Umbilical cord (tissue), 2 donors: ENCODE measurements at places on chromosomes 3 and 15. TPM values are rescaled to one million over a fixed set of nuclear protein-coding genes. Genes with fewer than 3 reads are reported as not detected.

Gene ABHD5
- 25.5 TPM for total RNA-seq

Gene DNAH12
- 0.48 TPM for total RNA-seq

Gene COPB2
- 115 TPM for total RNA-seq

Gene PLA2G4D
- 0.48 TPM for total RNA-seq

Gene MIX23
- 6.5 TPM for total RNA-seq

Gene PLOD2
- total RNA-seq: 513 TPM

Gene KIF7
- 8.2 TPM for total RNA-seq
